ENCODE measurements at places on chromosomes 1 and 21.

GRCh38 chr1:215761446-215761845, 194.3 kb downstream of the KCTD3 start:
- H3K27ac ChIP-seq = no peak overlapping the region
- H3K27me3 ChIP-seq = no peaks in the 10 kb centered on the region
- H3K4me3 ChIP-seq = no peak overlapping the region
- DNase-seq = no peak

DNA sequence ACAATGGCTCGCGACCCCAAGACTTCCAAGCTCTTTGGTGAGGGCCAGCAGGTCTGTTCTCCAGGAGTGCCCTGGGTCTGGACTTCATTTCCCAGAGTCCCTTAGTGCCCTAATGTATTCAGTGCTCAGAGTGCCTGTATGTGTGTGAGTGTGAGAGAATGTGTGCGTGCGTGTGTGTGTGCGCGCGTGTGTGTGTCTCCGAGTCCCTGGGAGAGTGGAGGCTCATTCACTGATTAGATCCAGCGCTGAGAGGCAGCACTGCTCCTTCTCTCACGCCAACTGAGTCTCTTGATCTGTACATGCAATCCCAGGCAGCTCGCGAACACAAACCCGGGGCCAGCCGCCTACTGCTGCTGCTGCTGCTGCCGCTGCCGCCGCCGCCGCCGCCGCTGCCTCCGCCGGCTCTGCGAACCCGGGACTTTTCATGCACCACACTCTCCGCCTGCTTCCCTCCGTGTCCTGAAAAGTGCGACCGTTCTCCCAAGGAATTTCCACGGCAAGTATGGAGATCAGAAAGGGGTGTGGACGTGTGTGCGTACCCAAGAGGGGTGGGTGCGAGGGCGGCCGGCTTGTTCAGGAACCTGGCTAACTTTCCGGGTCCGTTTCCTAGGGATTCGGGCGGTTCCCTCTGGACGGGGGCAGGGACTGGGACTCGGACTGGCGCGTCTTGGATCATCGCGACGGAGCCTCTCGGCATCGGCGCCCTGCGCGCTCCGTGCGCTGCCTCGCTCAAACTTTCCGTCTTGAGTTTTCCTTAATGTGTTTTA, at the start of gene RNF220:
Gene RNF220 (plus strand): TSS at position 225 of the 767 bp plus-strand sequence.
- peaks cover 12% of the 10 kb centered on the region for H3K4me1 ChIP-seq
- no peaks in the 10 kb centered on the region for H3K36me3 ChIP-seq
- no peaks in the 10 kb centered on the region for H3K27me3 ChIP-seq
- H3K4me3 ChIP-seq = peak within 1 kb of the TSS; percentile 46

DNA sequence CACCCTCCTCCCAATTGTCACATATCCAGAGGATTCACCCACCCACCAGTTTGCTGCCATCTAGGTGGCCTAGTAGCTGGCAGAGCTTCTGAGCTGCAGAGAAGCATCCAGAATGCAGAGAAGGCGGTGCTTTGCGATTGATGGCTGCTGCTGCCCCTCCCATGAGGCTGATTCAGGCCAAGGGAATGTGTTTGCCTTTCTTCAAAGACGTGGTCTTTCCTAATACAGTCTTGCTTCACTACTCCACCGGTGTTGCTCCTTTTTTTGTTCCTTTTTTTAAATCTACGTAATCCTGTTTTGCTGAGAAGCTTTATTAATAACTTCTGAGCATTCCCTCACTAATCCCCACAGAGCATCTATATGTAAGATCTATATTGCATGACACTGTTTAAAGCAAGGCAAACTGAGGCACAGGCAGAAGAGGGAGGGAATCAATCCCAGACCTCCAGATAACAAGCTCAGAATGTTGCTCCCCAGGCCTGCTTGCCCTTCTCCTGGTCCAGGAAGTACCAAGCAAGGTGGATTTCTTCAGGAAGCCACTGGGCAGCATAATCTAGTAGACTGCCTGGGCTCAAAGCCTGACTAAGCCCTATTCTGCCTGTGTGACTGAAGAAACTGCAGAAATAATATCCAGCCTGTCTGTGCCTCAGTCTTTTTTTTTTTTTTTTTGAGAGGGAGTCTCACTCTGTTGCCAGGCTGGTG, 275.5 kb upstream of the FMN2 start:
- H3K36me3 ChIP-seq = no peaks in the 10 kb centered on the region
- no peaks in the 10 kb centered on the region for H3K27me3 ChIP-seq
- peak; percentile 73 for DNase-seq
- peaks cover 12% of the 10 kb centered on the region for H3K4me1 ChIP-seq
- H3K4me3 ChIP-seq = no peak overlapping the region

DNA sequence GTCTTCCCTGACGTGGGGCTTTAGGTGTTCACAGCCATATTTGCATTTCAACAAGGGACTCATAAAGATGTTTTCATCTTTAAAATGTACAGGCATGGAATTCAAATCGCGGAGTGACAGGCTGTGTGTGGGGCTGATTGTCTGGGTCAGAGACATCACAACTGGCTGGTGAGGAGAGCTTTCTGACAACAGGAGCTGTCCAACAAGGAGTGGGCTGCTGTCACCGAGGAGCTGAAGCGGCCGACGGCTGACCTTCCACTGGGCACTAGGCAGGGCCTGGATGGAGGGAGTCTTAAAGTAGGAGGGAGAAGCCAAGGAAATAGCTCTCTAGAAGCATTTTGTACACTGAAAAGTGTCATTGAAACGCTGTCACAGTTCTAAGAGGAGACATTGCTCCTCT, 30.5 kb upstream of the SCMH1 start:
- DNase-seq = no peak
- H3K36me3 ChIP-seq = no peaks in the 10 kb centered on the region
- H3K4me1 ChIP-seq = no peaks in the 10 kb centered on the region
- no peak overlapping the region for H3K4me3 ChIP-seq
- no peaks in the 10 kb centered on the region for H3K27me3 ChIP-seq
- H3K27ac ChIP-seq = no peak overlapping the region

DNA sequence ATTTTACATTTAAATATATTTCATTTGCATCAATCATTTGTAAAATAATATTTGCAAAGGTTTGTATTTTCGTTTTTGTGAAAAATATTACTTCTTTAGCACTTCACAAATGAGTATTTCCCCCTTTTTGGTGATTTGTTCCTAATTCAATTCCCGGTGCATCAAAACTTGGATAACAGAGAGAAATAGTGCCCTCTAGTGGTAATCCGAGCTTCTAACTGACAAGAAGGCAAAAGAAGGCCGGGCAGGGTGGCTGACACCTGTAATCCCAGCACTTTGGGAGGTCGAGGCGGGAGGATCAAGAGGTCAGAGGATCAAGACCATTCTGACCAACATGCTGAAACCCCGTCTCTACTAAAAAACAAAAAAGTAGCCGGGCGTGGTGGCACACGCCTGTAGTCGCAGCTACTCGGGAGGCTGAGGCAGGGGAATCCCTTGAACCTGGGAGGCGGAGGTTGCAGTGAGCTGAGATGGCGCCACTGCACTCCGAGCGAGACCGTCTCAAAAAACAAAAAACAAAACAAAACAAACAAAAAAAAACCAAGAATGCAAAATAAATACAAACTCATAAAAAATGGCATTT, 137.7 kb downstream of the COL11A1 start:
- H3K4me3 ChIP-seq = no peak overlapping the region
- no peaks in the 10 kb centered on the region for H3K27me3 ChIP-seq
- no peak overlapping the region for H3K27ac ChIP-seq
- DNase-seq = peak; percentile 47

GRCh38 chr1:116997636-116998035, 3.9 kb upstream of the CD101 start:
- H3K36me3 ChIP-seq = no peaks in the 10 kb centered on the region
- no peak for DNase-seq
- no peak overlapping the region for H3K4me3 ChIP-seq
- H3K27me3 ChIP-seq = no peaks in the 10 kb centered on the region

- no peak overlapping the region for H3K27ac ChIP-seq
- no peaks in the 10 kb centered on the region for H3K27me3 ChIP-seq
- no peak overlapping the region for H3K4me3 ChIP-seq
- H3K4me1 ChIP-seq = no peaks in the 10 kb centered on the region
Measured at GRCh38 chr1:216804111-216804510, 80.9 kb upstream of the ESRRG start.

DNA sequence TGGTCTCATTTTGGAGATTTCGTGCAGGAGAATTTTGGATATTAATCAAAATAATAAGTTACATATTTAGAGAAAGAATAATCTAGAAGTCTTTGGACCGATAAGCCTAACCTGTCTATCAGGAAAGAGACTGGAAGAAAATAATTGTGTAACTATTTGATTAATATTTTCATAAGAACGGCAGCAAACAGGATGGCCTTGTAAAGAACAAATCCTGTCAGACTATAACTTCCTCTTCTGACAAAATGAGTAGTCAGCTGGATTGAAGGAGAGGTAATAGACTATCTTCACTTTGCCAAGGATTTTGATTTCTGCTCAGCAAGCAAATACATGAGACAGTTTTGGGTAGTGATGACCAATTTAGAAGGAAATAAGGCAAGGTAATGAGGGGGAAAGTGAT, 12.7 kb upstream of the RYR2 start:
- no peak overlapping the region for H3K27ac ChIP-seq
- no peak overlapping the region for H3K4me3 ChIP-seq
- no peaks in the 10 kb centered on the region for H3K27me3 ChIP-seq
- H3K4me1 ChIP-seq = peaks cover 8% of the 10 kb centered on the region

DNA sequence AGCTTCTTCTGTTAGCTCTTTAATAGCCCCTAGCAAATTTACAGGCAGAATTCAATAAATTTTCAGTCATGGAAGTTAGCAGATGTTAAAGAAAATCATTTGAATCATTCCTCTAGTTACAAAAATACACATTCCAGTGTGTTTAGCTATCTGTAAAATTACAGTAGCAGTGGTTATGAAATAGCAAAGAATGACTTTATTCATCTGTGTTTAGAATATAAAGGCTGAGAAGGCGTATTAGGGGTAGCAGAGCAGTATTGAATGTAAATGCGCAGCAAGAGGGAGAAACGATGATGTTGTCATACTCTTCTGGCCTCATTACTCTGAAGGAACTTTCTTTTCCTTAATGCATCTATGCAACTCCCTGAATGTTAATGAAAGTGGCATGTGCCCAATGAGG, 106.2 kb upstream of the CYYR1 start:
- DNase-seq = no peak
- no peaks in the 10 kb centered on the region for H3K36me3 ChIP-seq
- H3K4me1 ChIP-seq = peaks cover 9% of the 10 kb centered on the region
- H3K27ac ChIP-seq = no peak overlapping the region
- H3K4me3 ChIP-seq = no peak overlapping the region

- H3K4me1 ChIP-seq = no peaks in the 10 kb centered on the region
- no peak for DNase-seq
- no peak overlapping the region for H3K27ac ChIP-seq
- no peaks in the 10 kb centered on the region for H3K27me3 ChIP-seq
- no peak overlapping the region for H3K4me3 ChIP-seq
Measured at GRCh38 chr1:112371775-112372174, 24.2 kb upstream of the CTTNBP2NL start.

- no peaks in the 10 kb centered on the region for H3K27me3 ChIP-seq
- peaks cover 15% of the 10 kb centered on the region for H3K4me1 ChIP-seq
- H3K36me3 ChIP-seq = peaks cover 4% of the 10 kb centered on the region
- no peak for DNase-seq
- H3K27ac ChIP-seq = peak overlapping the region; percentile 81
Measured at GRCh38 chr1:154960446-154961136, 991 bp downstream of the PYGO2 start.

DNA sequence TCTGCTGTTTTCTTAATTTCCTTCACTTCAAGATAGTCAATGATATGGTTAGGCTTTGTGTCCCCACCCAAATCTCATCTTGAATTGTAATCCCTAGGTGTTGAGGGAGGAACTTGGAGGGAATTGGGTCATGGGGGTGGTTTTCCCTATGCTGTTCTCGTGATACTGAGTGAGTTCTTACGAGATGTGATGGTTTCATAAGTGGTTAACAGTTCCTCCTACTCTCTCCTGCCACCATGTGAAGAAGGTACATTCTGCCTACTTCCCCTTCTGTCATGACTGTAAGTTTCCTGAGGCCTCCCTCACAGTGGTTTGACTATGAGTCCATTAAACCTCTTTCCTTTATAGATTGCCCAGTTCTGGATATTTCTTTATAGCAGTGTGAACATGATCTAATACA, 74.0 kb upstream of the SAMSN1 start:
- H3K36me3 ChIP-seq = no peaks in the 10 kb centered on the region
- no peaks in the 10 kb centered on the region for H3K27me3 ChIP-seq
- DNase-seq = no peak
- H3K27ac ChIP-seq = no peak overlapping the region
- H3K4me1 ChIP-seq = no peaks in the 10 kb centered on the region

GRCh38 chr21:15240848-15241247, 176.0 kb upstream of the NRIP1 start:
- no peaks in the 10 kb centered on the region for H3K36me3 ChIP-seq
- no peak overlapping the region for H3K27ac ChIP-seq
- peaks cover 5% of the 10 kb centered on the region for H3K4me1 ChIP-seq
- no peaks in the 10 kb centered on the region for H3K27me3 ChIP-seq

GRCh38 chr1:66240491-66241484, 293.2 kb upstream of the SGIP1 start:
- no peaks in the 10 kb centered on the region for H3K36me3 ChIP-seq
- H3K27me3 ChIP-seq = no peaks in the 10 kb centered on the region
- no peak overlapping the region for H3K4me3 ChIP-seq
- no peak overlapping the region for H3K27ac ChIP-seq

DNA sequence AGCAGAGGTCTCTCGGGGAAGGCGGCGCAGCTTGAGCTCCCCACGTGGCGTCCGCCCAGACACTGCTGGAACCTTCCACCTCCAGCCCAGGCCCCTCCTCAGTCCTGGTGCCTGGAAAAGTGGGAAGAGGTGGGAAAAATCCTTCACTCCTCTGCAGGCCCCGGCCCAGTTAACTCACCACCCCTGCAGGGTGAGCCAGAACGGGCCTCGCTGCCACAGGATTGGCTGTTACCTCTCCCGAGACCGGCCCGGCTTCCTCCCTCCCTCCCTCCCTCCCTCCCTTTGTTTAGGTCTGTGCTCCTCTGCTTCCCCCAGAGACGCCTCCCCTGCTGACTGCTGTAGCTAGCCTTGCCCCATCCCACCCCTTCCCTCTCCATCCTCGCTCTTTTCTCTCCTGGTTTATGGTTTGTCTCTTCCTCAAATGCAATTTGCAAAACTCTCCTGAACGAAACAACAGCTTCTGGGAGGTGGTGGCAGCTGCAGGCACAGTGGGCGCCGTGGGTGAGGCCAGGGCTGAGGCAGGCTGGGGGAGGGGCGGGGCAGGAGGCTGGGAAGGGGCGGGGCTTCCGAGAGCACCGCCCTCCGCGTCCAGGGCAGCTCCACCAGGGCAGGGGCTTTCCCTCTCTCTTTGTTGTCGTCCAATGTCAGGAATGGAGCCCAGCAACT, 6.5 kb downstream of the CAPN9 start:
- H3K36me3 ChIP-seq = no peaks in the 10 kb centered on the region
- no peak overlapping the region for H3K4me3 ChIP-seq
- H3K27ac ChIP-seq = peak overlapping the region; percentile 85
- DNase-seq = no peak
- peaks cover 44% of the 10 kb centered on the region for H3K4me1 ChIP-seq

DNA sequence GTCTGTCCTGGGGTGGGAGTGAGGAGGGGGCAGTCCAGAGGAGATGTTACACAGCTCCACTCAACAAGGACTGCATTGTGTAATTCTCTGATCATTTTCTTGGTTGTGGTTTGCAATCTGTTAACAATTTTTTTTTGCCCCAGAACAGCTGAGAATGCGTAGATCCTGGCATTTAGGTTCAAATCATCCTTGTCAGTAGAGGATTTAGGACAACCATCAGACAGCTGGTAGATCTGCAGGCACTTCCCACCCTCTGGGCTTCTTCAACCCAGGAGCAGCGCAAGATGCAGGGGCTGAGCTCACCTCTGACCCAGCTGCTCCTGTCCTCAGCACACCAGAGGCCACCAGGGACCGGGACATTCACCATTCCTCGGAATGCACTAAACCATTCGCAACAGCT, 13.5 kb downstream of the BCAR3 start:
- H3K4me1 ChIP-seq = peaks cover 58% of the 10 kb centered on the region
- H3K4me3 ChIP-seq = no peak overlapping the region
- DNase-seq = no peak
- H3K27ac ChIP-seq = no peak overlapping the region
- no peaks in the 10 kb centered on the region for H3K27me3 ChIP-seq

All from Caco-2 (cell line).